ENCODE measurements at places on chromosomes 6 and 20.

- no peaks in the 10 kb centered on the region for H3K36me3 ChIP-seq
- no peak overlapping the region for H3K4me3 ChIP-seq
- no peaks in the 10 kb centered on the region for H3K4me1 ChIP-seq
- DNase-seq: peak; percentile 28
- H3K27ac ChIP-seq: no peak overlapping the region
Observed at GRCh38 chr6:113873043-113873667, 16.0 kb downstream of the MARCKS start.

GRCh38 chr6:1423578-1423977 lies 34.2 kb downstream of the FOXF2 start:
- no peak overlapping the region for H3K4me3 ChIP-seq
- H3K27me3 ChIP-seq: no peaks in the 10 kb centered on the region
- H3K36me3 ChIP-seq: no peaks in the 10 kb centered on the region
- no peaks in the 10 kb centered on the region for H3K4me1 ChIP-seq
- no peak for DNase-seq

GRCh38 chr20:43508106-43508505 lies 609 bp downstream of the L3MBTL1 start:
- DNase-seq: peak; percentile 54
- H3K36me3 ChIP-seq: no peaks in the 10 kb centered on the region
- H3K4me3 ChIP-seq: peak overlapping the region; percentile 77

DNA sequence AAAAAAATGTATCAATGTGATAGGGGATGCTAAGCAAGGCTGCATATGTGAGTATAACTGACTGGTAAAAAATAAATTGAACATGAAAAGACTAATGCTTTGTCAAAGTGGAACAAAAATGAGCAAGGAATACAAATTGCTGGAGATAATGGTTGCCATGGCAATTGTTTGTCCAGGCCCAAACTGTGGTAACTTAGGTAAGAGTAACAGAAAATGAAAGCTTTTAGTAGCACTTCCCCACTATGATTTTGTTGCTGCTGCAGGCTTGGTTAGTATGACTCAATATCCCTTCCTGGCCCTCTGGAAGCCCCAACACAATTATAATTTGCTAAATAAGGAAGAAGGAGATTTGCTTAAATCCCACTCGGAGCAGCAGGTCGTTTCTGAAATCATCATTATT lies 577.1 kb downstream of the DOK5 start:
- peaks cover 18% of the 10 kb centered on the region for H3K36me3 ChIP-seq
- no peak for DNase-seq
- no peak overlapping the region for H3K27ac ChIP-seq

GRCh38 chr6:24898676-24899075 lies 37.1 kb downstream of the RIPOR2 start:
- H3K4me1 ChIP-seq: peaks cover 17% of the 10 kb centered on the region
- no peaks in the 10 kb centered on the region for H3K27me3 ChIP-seq
- H3K4me3 ChIP-seq: no peak overlapping the region
- no peak for DNase-seq
- H3K36me3 ChIP-seq: no peaks in the 10 kb centered on the region

DNA sequence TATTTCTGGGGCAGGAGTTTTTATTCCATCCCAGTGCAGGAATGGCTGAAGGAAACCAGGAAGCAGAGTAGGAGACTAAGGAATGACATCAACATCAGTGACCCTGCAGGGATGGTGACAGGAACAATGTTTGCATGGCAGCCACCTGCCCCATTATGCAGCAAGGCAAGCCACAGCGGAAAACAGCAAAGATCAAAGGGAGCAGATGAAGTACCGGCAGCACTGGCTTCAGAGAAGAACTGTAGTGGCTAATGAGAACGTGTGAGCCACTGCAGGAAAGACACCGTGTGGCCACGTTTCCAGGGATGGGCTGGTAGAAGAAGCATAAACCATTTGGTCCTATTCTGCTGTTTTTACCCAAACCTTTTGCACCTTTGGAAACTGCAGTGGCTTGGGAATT lies 52.9 kb upstream of the TAB2 start:
- H3K4me3 ChIP-seq: no peak overlapping the region
- no peaks in the 10 kb centered on the region for H3K27me3 ChIP-seq
- no peaks in the 10 kb centered on the region for H3K36me3 ChIP-seq
- DNase-seq: no peak
- no peak overlapping the region for H3K27ac ChIP-seq
